ENCODE measurements at places on chromosomes 3 and 15.

- DNase-seq = no peak
These were observed 15.6 kb downstream of the MELTF start for GRCh38 chr3:197014024-197014423.

DNA sequence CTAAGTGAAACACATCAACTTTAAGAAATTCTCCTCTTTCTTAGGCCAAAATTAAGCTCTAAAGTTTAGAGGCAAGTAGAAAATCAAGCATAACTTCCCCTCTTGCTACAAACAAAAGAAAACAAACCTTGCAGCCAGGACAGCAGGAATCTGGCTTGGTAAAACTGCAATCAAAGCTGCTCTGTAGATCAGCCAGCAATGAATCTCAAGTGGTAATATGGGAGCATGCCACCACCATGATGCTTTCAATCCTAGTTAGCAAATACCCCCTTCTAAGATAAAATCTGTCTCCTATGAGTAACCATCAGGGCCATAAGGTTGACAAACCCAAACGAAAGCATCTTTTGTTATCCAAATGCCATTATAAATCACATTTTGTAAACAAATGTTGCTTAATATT lies 208.3 kb upstream of the PLSCR5 start:
- DNase-seq = no peak

DNA sequence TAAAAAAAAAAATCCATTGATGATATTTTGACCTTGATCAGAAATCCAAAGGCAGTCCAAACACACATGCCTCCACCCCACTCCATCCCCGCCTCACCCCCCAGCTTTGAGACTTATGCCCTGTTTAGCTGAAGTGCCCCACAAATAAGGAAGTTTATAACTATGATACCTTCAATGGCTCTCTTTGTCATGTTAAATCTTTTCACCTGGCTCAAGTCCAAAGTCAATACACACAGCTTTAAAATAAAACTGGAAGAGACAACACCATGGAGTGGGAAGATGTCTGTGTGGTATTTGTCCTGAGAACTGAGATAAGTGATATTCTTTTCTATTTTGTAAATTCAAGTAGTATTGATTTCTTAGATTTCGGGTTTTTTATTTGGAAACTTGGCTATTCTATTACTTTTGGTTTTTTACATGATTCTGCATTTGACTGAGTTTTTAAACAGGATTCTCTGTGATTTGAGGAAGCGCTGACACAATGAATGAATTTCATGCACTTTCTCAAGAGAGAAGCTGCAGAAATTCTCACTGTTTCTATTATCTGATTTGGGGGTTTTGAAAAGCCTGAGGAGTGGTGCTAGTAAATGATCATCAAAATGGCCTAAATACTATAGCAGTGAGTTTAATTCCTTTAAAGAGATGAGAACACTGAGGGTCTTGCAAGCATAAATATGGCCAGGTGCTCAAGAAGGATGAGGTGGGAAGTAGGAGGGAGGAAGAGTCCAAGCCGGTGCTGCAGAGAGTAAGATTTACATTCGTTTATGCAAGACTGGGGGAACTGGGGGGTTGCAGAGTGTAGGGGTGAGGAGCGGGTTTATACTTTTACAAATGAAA lies 5.2 kb downstream of the FOXB1 start:
- no peak for DNase-seq

- no peak for DNase-seq
These were observed 35.6 kb downstream of the APBA2 start for GRCh38 chr15:28921336-28921735.

GRCh38 chr3:170352936-170353335 lies 4.6 kb upstream of the SKIL start:
- DNase-seq = no peak

DNA sequence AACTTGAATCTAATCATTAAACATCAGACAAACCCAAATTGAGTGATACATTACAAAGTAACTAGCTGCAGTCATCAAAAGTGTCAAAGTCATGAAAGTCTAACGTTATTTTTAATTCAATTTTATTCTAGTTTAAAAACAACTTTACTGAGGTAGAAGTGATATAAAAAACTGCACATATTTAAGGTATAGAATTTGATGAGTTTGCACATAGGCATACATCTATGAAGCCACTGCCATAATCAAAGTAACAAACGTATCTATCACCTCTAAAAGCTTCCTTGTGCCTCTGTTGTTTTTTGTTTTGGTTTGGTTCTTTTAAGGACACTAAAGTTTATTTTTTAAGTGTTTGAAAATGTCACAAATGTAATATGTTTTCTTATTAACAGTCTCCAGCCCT lies 130.9 kb downstream of the DLG1 start:
- no peak for DNase-seq

DNA sequence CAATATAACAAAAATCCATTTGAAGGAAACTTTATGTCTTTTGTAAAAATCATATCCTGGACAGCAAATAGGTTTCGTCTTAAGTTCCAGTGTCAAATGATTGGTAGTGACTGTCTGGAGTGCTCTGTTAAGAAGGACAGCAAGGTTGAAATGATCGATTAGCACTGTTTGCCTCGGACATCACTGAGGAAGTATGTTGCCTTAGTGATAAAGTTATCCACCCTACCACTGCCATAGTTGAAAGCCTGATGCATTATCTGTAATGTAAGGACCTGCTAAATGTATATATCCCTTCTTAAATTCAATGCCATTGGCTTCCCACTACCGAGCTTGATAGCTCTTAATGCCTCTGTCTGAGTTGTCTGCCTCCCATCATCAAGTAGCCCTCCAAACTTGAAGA lies 70.0 kb downstream of the CFAP20DC start:
- DNase-seq = no peak

- DNase-seq = no peak
These were observed 108.1 kb upstream of the ZBED2 start for GRCh38 chr3:111702996-111703985.

- DNase-seq = no peak
These were observed 198.8 kb downstream of the KLHL25 start for GRCh38 chr15:85595804-85596536.
